ENCODE measurements at places on chromosomes 1 and 21.

GRCh38 chr1:4462831-4463484 lies 191.5 kb upstream of the AJAP1 start:
- no peaks in the 10 kb centered on the region for H3K4me1 ChIP-seq
- H3K36me3 ChIP-seq: no peaks in the 10 kb centered on the region
- DNase-seq: no peak
- H3K4me3 ChIP-seq: no peak overlapping the region

DNA sequence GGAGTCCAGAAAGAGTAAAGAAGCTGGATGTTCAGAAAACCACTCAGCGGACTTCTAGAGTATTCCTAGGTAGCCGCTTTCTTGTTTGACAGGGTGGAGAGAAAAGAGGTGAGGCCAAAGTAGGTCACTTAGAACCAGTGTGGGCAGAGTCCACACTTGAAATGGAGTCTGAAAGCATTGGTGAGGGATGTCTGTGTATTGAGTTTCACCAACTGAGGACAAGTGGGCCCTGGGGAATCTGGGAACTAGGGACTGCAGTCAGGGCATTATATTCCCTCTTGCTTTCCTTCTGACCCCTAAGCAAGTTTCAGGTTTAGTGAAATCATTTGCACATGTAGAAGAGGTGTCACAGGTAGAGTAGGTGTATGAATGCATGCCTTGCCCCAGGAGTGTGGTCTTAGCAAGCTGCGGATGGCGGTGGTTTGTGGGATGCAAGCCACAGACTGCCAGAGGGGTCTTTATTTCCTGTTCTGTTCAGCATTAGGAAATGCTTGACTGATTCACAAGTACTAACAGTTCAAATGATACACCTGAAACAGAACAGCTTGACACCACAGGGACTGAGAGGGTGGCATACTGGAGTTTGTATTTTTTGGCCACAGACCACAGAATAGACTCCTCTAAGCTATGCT lies 1.1 kb upstream of the GNG12 start:
- DNase-seq: no peak
- peaks cover 16% of the 10 kb centered on the region for H3K4me1 ChIP-seq
- H3K27ac ChIP-seq: no peak overlapping the region
- no peaks in the 10 kb centered on the region for H3K36me3 ChIP-seq
- no peak overlapping the region for H3K4me3 ChIP-seq

- H3K27ac ChIP-seq: no peak overlapping the region
- H3K27me3 ChIP-seq: peaks cover 11% of the 10 kb centered on the region
Observed at GRCh38 chr1:53681977-53682685, 56.8 kb downstream of the GLIS1 start.

GRCh38 chr1:228064741-228065542 lies 17.6 kb upstream of the ARF1 start:
- no peak overlapping the region for H3K4me3 ChIP-seq
- H3K27ac ChIP-seq: no peak overlapping the region
- H3K27me3 ChIP-seq: peaks cover 20% of the 10 kb centered on the region
- DNase-seq: no peak

GRCh38 chr1:788835-789234 lies 102.4 kb upstream of the OR4F16 start:
- no peak for DNase-seq
- no peak overlapping the region for H3K27ac ChIP-seq
- peaks cover 5% of the 10 kb centered on the region for H3K36me3 ChIP-seq

DNA sequence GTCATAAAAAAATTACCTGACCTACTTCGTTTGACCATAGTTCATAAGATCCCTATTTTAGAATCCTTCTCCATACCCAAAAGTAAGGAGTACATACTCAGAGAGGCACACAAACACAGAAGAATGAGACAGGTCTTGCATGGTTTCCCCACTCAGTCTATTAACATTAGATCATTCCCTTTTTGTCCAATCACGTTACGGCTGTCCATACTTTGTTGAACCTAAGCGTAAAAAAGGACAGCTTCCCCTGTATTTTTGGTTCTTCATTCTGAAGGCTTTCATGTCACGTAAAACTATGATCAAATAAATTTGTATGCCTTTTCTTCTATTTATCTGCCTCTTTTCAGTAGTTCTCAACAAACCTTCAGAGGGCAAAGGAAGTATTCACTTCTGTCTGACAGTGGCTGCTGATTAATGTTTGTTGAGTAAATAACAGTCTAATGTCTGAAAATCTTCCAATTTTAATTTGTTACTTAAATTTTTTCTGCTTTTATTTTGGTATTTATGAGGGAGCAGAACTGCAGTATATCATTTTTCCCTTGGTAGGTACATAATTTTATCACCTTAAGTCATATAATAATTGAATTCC lies 16.4 kb downstream of the PKN2 start:
- no peak overlapping the region for H3K4me3 ChIP-seq
- no peaks in the 10 kb centered on the region for H3K27me3 ChIP-seq
- peaks cover 3% of the 10 kb centered on the region for H3K4me1 ChIP-seq
- H3K36me3 ChIP-seq: peaks cover 8% of the 10 kb centered on the region
- no peak overlapping the region for H3K27ac ChIP-seq
- DNase-seq: no peak

DNA sequence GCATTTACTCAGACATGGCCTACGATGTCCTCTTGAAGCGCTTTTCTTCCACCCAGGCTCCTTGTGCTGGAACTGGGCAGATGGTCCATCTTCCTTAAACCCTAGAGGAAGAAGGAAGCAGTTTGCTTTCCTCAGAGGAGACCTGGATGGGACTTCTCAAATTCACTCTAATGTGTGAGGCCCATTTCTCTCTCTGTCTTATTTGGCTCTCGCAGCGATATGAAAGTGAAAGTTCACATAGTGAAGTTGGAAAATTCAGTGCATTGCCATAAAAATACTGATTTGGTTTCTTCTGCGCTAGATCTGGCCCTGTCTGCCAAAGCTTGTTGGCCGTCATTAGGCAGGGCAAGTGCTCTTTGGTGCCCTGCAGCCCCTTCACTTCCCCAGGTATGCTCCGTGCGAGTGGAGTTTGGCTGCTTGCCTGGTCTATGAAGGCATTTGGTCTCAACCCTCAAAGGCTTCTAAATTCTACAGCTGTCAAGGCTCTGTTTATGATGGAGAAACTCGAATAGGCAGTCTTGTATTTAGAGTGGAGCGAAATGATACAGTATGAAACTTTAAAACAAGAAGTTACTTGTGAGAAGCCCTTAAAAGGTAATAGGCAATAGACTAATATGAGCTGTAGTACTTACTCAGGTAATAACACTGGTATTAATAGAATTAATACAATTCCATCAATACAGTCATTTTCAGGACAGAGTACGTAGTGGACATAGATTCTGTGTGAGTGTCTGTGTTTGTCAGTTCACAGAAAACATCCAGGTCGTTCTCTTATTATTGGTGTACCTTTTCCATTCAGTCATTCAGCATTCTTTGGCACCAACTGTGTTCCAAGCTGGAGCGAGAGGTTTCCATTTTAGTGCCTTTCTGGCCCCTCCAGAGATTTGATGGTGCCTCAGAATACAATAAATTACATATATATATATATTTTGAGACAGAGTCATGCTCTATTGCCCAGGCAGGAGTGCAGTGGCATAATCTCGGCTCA lies 20.5 kb downstream of the SZRD1 start:
- peak overlapping the region; percentile 91 for H3K27ac ChIP-seq
- DNase-seq: peak; percentile 32
- peaks cover 73% of the 10 kb centered on the region for H3K4me1 ChIP-seq
- peak overlapping the region; percentile 68 for H3K4me3 ChIP-seq

- H3K4me1 ChIP-seq: peaks cover 23% of the 10 kb centered on the region
- H3K4me3 ChIP-seq: no peak overlapping the region
- H3K27ac ChIP-seq: no peak overlapping the region
- H3K36me3 ChIP-seq: peaks cover 32% of the 10 kb centered on the region
- no peaks in the 10 kb centered on the region for H3K27me3 ChIP-seq
Observed at GRCh38 chr1:36239941-36240637, 15.8 kb downstream of the THRAP3 start.

- peaks cover 4% of the 10 kb centered on the region for H3K27me3 ChIP-seq
- peak; percentile 51 for DNase-seq
- no peaks in the 10 kb centered on the region for H3K36me3 ChIP-seq
- no peak overlapping the region for H3K27ac ChIP-seq
Observed at GRCh38 chr1:248243204-248243603, 12.0 kb downstream of the OR2M4 start.

DNA sequence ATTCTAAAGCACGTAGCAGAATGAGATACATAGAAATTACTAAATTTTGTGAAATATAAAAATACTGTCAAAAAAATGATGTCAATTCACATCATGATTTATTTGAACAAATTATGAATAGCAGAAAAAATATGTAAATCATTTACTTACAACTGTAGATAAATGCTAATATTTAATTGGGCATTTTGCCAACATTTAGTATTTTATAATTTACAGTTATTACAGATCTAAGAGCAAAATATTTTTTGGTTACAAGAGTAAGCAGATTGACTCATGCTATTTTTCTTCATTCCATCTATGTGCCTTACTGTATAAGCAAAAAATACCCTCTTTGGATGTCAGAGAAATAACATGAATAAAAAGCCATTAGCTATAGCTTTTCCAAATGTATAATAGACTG lies 282.3 kb upstream of the RGS18 start:
- no peak overlapping the region for H3K4me3 ChIP-seq
- DNase-seq: no peak
- H3K27me3 ChIP-seq: no peaks in the 10 kb centered on the region
- H3K4me1 ChIP-seq: no peaks in the 10 kb centered on the region
- no peaks in the 10 kb centered on the region for H3K36me3 ChIP-seq

DNA sequence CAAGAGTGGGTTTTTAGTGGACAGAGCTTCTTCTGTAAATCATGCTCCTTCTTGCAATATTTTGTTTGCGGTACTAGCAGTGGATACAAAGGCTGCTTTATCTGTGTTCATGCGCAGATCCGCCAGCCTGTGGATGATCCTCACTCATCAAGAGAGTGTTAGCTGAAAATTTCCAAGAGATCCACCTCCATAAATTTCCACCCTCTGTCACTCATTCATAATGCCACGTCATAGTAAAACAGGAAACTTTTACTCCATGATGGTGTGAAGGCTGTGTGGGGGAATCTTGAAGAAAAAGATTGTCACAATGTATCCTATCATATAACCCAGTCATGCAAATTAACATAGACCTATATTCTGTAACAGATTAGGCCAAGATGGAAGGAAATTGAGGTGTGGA lies 4.4 kb upstream of the MAPKAPK2 start:
- H3K36me3 ChIP-seq: no peaks in the 10 kb centered on the region
- peaks cover 24% of the 10 kb centered on the region for H3K4me1 ChIP-seq
- H3K27me3 ChIP-seq: peaks cover 5% of the 10 kb centered on the region
- H3K4me3 ChIP-seq: no peak overlapping the region
- DNase-seq: no peak

DNA sequence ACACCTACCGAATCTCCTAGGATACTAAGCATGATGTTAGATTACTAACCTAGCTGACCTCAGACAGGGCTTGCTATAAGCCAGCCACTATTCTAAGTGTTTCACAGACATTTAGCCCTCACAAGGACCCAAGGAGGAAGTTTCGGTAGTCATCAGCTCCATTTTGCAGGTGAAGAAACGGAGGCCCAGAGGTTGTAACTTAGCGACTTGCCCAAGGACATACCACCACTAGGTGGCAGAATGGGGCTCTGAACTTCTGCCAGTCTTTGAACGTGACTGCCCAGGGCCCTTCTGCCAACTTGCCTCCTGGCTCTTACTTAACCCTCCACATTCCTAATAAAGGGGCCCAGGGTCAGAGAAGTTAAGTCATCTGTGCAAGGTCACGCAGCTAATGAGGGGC lies 283.5 kb downstream of the C1orf94 start:
- no peaks in the 10 kb centered on the region for H3K27me3 ChIP-seq
- no peak overlapping the region for H3K27ac ChIP-seq
- H3K4me1 ChIP-seq: no peaks in the 10 kb centered on the region
- no peaks in the 10 kb centered on the region for H3K36me3 ChIP-seq

DNA sequence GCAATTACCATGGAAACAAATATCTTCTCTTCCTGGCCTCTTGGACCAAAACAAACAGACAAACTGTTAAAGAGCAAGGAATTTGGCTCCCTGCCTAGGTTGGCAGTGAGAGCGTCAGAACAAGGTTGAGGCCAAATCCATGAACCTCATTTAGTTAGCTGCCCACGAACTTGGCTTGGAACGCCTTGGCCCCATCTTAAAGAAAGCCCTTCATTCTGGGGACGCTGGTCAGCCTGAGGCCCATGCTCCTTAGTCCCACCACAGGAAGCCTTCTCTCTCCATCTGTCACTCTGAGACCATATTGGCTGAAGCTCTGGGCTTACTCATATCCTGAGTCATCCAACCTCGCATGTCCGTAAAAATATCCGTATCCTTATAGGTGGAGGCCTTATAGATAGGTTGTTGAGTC lies 62.4 kb upstream of the DIRAS3 start:
- no peak for DNase-seq
- H3K4me3 ChIP-seq: no peak overlapping the region
- no peaks in the 10 kb centered on the region for H3K4me1 ChIP-seq
- H3K27ac ChIP-seq: no peak overlapping the region

DNA sequence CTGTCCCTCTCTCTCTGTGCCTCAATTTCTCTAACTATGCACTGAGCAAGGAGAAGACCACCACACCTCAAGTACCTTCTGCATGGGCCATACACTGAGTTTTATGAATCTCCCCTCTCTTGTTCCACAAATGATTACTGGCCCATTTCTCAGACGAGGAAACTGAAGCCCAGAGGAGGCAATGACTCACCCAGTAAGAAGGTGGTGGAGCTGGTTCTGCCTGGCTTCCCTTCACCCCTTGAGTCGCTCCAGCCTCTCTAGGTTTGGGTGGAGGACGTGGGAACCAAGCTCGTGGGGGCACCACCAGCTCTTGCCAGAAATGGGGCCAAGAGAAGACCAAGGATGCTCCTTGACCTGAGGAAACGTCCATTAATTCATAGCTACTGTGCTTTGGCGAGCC lies 21.3 kb upstream of the RUNX3 start:
- H3K4me3 ChIP-seq: no peak overlapping the region
- DNase-seq: no peak
- peaks cover 61% of the 10 kb centered on the region for H3K36me3 ChIP-seq

DNA sequence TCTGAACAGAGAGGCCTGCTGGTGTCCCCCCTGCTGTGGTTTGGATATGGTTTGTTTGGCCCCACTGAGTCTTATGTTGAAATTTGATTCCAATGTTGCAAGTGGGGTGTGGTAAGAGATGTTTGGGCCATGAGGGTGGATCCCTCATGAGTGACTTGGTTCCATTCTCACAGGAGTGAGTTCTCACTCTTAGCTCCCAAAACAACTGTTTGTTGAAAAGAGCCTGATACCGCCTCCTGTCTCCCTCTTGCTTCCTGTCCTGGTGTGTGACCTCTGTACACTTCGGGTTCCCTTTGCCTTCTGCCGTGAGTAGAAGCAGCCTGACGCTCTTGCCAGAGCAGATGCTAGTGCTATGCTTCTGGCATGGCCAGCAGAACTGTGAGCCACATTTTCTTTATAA lies 60.5 kb downstream of the C21orf91 start:
- DNase-seq: no peak
- no peaks in the 10 kb centered on the region for H3K27me3 ChIP-seq
- peaks cover 5% of the 10 kb centered on the region for H3K4me1 ChIP-seq
- peaks cover 3% of the 10 kb centered on the region for H3K36me3 ChIP-seq
- H3K27ac ChIP-seq: no peak overlapping the region

Data from activated CD4-positive, alpha-beta T cell treated with anti-CD3 and anti-CD28 coated beads, Interleukin-2, amount 10 ng/mL, durations not matched to agents 7 days and 5 days (primary cell).